Natural killer cell treated with Interleukin-12 subunit alpha and Interleukin-12 subunit beta and Interleukin-15 and Interleukin-18, amount 100 ng/mL, for 72 hours (primary cell): ENCODE measurements at places on chromosomes 1 and 21. TPM values are rescaled to one million over a fixed set of nuclear protein-coding genes. Genes with fewer than 3 reads are reported as not detected.

- no peaks in the 10 kb centered on the region for H3K36me3 ChIP-seq
- DNase-seq, result no peak
- no peaks in the 10 kb centered on the region for H3K27me3 ChIP-seq
- H3K4me3 ChIP-seq, result no peak overlapping the region
Observed at GRCh38 chr1:230230948-230231773, 164.1 kb downstream of the GALNT2 start.

DNA sequence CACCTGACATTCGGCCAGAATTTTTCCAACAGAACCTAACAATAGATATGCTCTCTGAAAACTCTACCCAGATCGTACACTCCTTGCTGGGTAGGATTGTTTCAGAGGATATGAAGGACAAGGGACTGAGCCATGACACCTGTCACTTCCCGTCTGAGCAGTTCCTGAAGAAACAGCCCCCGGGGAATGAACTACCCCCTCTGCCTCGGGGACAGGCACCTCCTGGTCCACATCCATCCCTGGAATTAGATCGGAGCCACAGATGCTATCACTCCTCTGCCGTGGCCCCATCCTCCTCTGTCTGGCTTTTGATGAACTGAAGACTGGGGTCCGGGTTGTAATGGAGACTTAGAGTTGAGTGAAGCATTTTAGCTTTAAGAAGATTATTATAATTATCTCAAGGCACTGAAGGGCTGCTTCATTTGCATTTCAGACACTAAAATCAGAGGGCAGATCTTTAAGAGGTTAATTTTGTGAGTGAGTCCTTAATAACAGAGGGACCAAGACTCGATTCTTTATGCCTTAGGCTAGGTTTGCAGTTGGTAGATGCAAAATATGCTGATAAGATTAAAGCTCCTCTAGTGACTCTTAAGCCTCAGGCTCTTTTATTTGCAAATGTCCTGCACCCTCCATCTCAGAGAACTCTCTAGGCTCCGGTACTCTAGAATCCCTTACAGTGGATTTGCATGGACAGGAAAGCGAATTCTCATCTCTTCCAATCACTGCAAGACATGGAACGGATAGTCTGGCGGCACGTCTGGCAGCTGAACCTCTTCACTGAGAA, 333.8 kb downstream of the KIF26B start:
- no peak for DNase-seq
- no peaks in the 10 kb centered on the region for H3K4me1 ChIP-seq
- no peaks in the 10 kb centered on the region for H3K36me3 ChIP-seq
- H3K27me3 ChIP-seq, result peaks cover 4% of the 10 kb centered on the region
- no peak overlapping the region for H3K27ac ChIP-seq

The WNT4 gene
- not detected for total RNA-seq

DNA sequence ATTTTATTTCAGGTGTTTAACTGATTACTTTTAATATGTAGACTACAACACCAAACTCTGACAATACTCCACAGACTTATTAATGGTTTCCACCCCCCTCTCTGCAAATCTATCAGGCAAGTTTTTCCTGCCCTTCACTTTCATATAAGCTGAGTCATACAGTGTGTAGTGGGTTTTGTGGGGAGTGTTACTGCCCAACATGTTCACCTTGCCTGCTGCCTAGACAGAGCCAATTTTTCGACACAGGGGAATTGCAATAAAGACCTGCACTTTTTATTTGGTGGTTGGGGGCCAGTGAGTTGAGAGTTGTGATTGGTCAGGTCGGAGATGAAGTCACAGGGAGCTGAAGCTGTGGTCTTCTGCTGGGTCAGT, 119.7 kb downstream of the PPIAL4G start:
- H3K27me3 ChIP-seq, result no peaks in the 10 kb centered on the region
- H3K27ac ChIP-seq, result no peak overlapping the region
- H3K4me3 ChIP-seq, result no peak overlapping the region
- no peak for DNase-seq
